CD4-positive, alpha-beta memory T cell (primary cell): ENCODE measurements at places on chromosomes 13 and 19.

DNA sequence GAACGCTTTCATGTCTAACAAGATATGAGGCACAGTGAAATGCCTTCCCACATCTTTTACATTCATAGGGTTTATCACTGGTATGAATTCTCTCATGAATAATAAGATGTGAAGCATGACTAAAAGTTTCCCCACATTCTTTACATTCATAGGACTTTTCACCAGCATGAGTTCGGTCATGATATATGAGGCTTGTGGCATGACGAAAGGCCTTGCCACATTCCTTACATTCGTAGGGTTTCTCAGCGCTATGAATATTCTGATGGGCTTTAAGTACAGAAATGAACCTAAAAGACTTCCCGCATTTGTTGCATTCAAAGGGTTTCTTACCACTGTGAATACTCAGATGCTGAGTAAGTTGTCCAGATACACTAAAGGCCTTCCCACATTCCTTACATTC lies 21.3 kb downstream of the ZNF607 start:
- no peak for DNase-seq

DNA sequence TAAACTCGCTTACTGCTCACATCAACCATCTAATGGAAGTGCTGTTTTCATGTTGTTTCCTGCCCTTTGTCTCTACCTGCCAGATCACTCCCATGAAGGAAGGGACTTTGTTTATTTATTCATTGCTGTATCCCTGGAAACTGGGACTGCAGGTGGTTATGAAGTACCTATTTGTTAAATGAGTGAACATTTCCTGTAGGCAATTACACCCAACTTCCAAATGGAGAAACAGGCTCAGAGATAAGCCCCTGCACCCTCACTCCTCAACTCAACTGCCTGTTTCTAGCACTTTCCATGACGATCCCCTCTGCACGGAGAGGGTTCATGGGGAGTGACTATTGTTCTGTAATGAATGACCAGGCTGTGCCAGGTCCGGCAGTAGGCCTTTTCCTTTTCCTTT lies 1.9 kb upstream of the SELENOW start:
- no peak for DNase-seq

DNA sequence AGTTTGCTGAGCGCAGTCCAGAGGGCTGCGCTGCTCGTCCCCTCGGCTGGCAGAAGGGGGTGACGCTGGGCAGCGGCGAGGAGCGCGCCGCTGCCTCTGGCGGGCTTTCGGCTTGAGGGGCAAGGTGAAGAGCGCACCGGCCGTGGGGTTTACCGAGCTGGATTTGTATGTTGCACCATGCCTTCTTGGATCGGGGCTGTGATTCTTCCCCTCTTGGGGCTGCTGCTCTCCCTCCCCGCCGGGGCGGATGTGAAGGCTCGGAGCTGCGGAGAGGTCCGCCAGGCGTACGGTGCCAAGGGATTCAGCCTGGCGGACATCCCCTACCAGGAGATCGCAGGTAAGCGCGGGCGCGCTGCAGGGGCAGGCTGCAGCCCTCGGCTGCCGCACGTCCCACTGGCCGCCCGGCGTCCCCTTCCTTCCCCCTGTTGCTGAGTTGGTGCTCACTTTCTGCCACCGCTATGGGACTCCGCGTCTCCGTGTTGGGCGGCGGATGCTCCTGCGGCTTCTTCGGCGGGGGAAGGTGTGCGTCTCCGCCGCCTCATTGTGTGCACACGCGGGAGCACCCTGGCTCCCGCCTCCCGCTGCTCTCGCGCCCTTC lies 772 bp downstream of the GPC6 start:
- DNase-seq, result no peak

- DNase-seq, result peak; percentile 20
Observed at GRCh38 chr19:14059093-14059480, 2.8 kb downstream of the PALM3 start.

GRCh38 chr13:47420568-47420967 lies 523.7 kb upstream of the HTR2A start:
- no peak for DNase-seq
